ENCODE measurements at places on chromosomes 12 and 14.

- DNase-seq, result no peak
These were observed 50.0 kb downstream of the GALNT4 start for GRCh38 chr12:89474615-89475014.

- DNase-seq, result no peak
These were observed 26.8 kb downstream of the RFLNA start for GRCh38 chr12:124321556-124322270.

GRCh38 chr14:57846596-57846995 lies 19.3 kb downstream of the SLC35F4 start:
- DNase-seq, result no peak

- no peak for DNase-seq
These were observed 32.1 kb upstream of the GSG1 start for GRCh38 chr12:13135371-13136178.

GRCh38 chr14:29355331-29355730 lies 572.3 kb downstream of the PRKD1 start:
- no peak for DNase-seq

- DNase-seq, result no peak
These were observed 26.0 kb downstream of the MYBPC1 start for GRCh38 chr12:101620762-101621133.

- no peak for DNase-seq
These were observed 436.9 kb upstream of the TMEM132C start for GRCh38 chr12:127830065-127830460.

GRCh38 chr12:5328669-5329517 lies 103.0 kb upstream of the NTF3 start:
- DNase-seq, result no peak

DNA sequence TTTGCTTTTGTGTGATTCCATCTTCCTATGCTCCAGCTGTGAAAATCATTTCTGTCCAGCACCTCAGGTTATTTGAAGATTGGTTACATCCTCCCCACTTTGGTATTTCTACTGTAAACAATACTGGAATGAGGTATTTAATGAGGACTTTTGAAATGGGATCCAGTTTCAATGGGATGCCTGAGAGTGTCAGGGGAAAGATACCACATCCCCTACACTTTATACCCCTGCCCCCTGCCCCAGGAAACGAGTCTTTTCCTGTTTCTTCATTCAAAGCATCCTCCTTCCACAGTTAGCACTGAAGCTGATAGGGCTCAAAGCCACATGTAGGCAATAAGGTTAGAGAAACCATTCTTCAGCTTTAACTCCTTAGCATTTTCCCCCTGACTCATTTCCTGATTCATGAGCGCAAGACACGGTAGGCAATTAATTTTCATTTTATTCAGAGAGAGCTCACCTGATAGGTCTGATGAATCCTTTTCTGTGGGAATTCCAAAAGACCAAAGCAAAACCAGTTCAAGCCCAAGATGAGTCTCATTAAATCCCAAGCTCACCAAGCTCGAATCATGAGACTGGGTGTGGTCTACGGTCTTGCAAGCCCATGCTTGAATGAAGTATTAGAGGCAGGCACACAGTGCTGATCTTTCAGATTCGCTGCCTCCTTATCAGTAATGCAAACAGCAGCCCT lies 143.6 kb upstream of the CRY1 start:
- peak; percentile 40 for DNase-seq

- no peak for DNase-seq
These were observed 24.5 kb upstream of the PNMA1 start for GRCh38 chr14:73738518-73739173.
